GM13977 (cell line): ENCODE measurements at places on chromosomes 1 and 21.
A peak's percentile ranks its signal among the peaks of the same experiment; 100 is the strongest.

DNA sequence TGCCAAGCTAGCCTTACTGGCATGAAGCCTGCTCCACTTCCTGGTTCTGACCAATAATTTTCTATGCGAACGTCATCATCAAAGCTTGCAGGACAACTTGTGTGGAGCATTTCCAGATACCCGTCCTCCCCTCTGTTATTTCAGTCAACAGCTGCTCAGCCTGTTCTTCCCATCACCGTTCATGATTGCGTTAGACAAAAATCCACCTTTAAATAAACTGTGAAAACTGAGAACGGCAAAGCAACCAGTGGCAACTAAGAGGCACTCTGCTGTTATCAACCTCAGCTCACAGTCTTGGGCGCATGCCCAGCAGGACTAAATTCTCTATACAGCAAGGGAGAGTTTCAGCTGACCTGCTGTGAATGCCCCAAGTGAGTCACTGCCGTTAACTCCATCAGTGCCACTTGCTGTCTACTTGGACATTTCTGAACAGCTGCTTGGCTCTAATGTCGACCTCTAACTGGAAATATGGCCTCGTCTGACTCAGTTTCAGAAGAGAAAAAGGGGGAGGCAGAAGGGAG lies 207.4 kb upstream of the RUNX1 start:
- no peak for DNase-seq

DNA sequence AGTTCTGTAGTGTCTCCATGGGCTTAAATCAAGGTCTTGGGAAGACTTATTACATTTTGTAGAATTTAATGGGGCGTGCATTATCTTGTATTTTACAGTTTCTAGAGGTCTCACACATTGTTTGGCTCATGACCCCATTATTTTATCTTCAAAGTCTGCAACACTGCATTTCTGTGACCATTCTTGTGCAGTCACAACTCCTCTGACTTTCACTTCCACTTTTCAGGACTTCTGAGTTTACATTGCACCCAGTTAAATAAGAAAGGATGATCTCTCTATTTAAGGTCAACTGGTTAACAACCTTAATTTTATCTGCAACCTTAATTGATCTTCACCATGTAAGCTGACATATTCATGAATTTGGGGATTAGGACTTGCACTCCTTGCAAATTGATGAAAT lies 1186.6 kb downstream of the MRPL39 start:
- DNase-seq, result no peak

GRCh38 chr1:227363825-227364224 lies 45.5 kb upstream of the CDC42BPA start:
- no peak for DNase-seq

GRCh38 chr1:6882414-6882813 lies 97.2 kb downstream of the CAMTA1 start:
- no peak for DNase-seq

DNA sequence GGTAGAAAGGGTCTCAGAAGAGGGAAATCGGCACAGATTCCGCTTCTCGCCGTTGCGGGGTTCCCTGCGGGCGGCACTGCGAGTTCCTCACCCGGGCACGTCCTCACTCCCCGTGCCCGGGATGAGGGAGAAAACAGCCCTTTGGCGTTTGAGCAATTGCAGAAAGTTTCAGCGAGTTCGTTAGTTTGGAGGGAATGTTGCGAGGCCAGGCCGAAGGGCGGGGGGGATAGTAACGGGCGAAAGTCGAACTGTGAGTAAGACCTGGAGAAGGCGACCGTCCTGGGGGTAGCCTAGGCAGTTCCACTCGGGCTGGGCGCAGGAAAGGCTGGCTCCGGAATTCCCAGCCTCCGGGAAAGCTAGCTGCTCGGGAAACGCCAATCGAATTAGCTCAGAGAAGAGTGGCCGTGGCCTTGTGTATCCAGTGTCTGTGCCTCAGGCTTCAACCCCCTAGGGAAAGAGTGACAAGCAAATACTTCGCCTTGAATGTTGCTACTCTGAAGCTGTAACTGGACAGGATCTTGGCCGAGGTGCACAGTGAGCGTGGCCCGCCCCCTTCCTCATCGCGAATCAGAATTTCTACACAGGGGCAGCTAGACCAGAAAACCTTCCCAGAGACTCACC lies 787 bp downstream of the PTGFR start:
- DNase-seq, result no peak

- DNase-seq, result no peak
Observed at GRCh38 chr1:166852918-166853317, 13.6 kb downstream of the POGK start.

- DNase-seq, result no peak
Observed at GRCh38 chr21:25402134-25402961, 204.9 kb downstream of the MRPL39 start.

DNA sequence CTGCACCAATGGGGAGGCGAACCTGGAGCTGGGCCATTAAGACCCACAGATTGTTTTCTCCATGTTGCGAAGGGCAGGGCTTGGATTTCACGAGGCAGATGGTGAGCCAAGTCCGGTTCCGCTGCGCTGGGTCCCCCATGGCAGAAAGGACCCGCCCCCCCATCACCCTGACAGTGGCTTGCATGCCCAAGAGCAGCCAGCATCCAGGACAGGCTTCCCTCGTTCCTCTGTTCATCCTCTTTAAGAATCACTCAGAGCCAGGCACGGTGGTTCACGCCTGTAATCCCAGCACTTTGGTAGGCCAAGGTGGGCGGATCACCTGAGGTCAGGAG lies 15.8 kb upstream of the NPHP4 start:
- no peak for DNase-seq

GRCh38 chr1:173866413-173867115 lies 1.2 kb downstream of the GAS5 start:
- no peak for DNase-seq

- DNase-seq, result peak; percentile 52
Observed at GRCh38 chr1:67686267-67687197, 1.5 kb downstream of the GADD45A start.

DNA sequence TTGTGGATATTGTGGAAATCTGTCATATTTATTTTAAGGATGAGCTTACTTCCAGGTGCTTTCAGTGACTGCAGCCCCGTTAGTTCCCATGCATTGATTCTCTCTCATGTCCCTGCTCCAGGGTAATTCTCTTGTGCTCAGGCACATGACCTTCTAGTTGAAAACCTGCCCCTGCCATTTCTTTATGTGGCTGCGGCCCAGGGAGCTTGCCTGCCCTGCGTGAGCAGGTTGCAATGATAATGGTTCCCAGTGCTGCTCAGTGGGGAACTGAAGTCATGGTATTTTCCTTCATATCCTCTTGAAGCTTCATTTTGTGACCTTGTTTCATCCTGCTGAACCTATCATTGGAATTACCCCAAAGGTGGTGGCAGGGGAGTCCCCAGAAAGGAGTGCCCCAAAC lies 229.8 kb downstream of the DISC1 start:
- DNase-seq, result no peak

DNA sequence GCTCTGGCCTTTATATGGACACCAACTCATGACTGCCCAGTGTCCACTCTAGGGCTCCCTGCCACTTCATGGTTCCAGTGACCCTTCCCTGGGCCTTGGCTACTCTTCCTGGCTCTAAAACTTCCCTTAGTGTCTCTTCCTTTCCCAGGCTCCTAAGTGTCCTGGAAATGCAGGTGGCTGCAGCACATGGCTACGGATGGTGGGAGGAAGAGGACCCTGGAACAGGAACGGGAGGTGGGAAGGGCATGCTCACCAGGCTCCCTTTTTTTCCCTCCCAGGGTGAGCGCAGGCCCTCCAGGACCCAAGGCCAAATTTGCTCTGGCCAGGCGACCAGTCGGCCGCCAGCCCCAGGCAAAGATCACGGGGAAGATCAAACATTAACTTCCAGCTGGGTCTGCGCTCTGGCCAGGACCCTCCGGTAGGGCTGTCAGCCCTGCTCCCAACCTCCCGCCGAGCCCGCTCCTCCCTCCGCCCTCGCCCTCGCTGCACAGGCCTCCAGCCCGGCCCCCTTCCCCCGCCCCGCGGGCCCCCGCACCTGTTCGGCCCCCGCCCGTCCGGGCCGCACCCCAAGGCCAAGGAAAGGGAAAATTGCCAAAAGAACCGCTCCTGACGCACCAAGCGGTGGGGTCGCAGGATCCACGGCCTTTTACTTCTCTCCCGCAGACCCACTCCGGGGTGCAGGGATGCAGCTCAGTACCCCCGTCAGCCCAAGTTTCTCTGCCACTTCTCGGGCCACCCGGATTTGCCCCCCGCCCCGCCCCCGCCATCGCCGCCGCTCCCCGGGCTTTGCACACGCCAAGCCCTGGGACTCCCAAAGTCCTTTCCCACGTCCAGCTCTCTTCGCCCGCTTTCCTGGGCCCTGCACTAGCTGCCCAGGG lies 894 bp downstream of the TCEA3 start:
- DNase-seq, result no peak

- peak; percentile 52 for DNase-seq
Observed at GRCh38 chr1:53294567-53294966, 33.3 kb downstream of the LRP8 start.

DNA sequence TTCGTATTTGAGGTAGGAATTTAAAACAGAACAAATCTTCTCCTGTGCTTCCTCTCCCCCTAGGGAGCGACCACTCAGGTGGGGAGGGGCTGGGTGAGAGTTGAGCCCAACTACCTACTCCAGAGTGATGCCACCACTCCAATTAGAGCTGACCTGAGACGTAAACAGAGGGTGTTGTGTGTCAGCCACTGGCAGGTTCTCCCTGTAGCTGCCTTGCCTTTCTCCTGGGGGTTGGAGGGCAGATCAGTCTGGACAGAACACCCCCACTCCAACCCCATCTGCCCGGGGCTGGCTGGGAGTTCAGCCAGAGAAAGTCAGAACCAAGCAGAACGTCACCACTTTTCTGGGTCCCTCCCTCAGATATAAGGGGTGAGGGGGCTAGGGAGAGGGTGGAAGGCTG lies 2.0 kb downstream of the HPDL start:
- no peak for DNase-seq

- DNase-seq, result peak; percentile 59
Observed at GRCh38 chr1:155976062-155976912, 2.1 kb downstream of the ARHGEF2 start.

GRCh38 chr1:232922485-232922884 lies 27.9 kb upstream of the NTPCR start:
- DNase-seq, result no peak

- DNase-seq, result no peak
Observed at GRCh38 chr1:51669272-51669671, 52.4 kb downstream of the OSBPL9 start.

- DNase-seq, result no peak
Observed at GRCh38 chr1:109782514-109782913, 18.8 kb upstream of the EPS8L3 start.

DNA sequence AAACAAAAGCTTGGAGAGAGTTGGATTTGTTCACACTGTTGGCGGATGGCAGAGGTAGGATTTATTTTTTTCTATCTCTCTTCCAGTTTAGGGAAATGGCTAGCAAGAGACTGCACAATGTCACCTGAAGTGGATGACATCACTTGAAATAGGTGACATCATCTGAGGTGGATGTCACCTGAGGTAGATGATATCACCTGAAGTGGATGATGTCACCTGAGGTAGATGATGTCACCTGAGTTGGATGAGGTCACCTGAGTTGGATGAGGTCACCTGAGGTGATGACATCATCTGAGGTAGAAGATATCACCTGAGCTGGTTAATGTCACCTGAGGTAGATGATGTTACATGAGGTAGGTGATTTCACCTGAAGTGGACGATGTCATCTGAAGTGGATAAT lies 413.4 kb downstream of the DSCAM start:
- no peak for DNase-seq

DNA sequence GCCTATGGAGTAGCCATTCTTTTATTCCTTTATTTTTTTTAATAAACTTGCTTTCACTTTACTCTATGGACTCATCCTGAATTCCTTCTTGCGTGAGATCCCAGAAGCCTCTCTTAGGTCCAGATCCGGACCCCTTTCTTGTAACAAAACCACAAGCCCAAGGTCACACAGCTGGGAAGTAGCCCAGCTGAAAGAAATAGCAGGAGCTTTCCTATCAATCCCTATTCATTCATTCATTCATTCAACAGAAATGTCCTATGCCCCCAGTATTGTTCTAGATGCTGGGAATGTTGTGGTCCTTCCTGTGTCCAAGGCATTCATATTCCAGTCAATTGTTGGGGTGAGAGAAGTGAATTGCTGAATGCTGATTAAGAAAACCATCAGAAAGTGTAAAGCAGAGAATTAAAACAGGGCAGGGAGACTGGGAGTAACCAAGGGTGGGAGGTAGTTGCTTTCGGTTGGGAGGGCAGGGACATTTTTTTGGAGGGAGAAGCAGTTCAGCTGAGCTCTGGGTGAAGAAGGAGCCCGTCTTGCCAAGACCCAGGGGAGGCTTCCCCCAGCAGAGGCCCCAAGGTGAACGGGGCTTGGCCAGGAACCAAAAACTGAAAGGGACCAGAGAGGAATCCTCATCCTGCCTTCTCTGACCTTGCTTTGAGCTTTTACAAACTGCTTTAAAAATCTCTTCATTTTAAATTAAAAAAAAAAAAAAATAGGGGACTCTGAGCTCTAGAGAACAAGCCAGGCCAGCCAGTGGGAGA lies 10.8 kb downstream of the PLA2G2D start:
- DNase-seq, result no peak

- DNase-seq, result no peak
Observed at GRCh38 chr1:172448995-172449584, 5.2 kb upstream of the PIGC start.

- no peak for DNase-seq
Observed at GRCh38 chr1:188386161-188386560, 1557.4 kb downstream of the PLA2G4A start.

GRCh38 chr1:11802973-11803885 lies 2.5 kb downstream of the MTHFR start:
- DNase-seq, result peak; percentile 77

GRCh38 chr1:243497939-243498681 lies 242.3 kb downstream of the SDCCAG8 start:
- DNase-seq, result no peak

DNA sequence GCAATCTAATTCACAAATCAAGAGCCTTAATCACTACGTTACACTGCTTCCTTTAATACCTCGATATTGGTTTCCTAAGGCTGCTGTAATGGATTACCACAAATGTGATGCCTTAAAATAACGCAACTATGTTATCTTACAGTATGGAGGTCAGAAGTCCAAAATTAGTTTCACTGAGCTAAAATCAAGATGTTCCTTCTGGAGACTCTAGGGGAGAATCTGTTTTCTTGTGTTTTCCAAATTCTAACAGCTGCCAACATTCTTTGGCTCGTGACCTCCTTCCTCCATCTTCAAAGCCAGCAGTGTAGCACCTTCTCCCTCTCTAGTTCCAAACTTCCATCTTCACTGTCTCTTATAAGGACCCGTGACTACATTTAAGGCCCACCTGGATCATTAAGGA lies 335.0 kb upstream of the NFIA start:
- no peak for DNase-seq

DNA sequence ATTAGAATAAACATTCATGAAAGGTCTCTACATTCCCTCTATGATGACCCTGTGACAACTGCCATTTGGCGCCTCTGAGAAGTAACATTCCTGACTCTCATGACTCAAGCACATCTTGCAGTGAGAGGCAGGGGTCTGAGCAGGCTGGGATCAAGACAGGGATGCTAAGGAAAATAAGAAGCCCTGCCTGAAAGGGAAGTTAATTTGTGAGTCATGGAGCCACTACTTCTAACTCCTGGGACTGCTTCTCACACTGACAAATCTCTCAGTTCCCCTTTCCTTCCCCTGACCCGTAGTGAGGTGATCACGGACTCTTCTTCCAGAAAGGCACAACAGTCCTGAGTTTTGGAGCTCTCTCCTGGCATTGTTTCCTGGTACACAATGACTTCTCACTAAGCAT lies 231.9 kb downstream of the TNR start:
- peak; percentile 23 for DNase-seq
